ENCODE measurements at places on chromosomes 6 and 20. TPM values are rescaled to one million over a fixed set of nuclear protein-coding genes. Genes with fewer than 3 reads are reported as not detected.

DNA sequence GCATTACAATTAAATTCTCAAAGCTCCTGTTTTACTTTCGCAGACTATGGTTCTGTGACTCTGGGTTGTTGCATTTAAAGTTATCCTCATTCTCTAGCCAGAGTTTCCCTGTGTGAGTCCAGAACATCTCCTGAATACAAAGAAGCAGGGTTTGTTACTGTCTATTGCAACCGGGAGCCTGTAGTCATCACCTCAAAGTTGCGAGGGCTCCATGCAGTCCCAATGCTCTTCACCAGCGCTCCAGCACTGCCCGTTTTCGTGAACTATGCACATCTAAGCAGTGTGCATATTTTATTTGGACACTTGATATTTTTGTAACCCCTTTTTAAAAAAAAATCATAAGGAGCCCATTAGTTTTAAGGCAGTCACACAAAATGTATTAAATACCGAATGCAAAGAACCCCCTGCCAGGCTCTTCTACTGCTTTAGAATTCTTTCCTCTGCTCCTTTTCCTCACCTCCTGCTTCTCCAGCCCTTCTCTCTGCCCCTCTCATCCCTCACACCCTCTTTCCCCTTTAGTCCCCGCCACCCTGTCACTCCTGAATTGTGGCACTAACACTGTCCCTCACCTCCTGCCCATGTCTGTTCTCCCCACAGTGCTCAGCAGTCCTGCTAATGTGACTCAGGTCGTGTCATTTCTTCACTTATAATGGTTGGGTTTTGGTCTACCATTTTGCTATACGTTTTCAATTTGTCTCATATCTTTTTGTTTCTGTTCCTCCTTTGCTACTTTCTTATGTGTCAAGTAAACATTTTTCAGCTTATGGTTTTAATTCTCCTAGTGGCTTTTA lies 1.1 kb upstream of the HLA-C start:
- H3K4me3 ChIP-seq, result peak overlapping the region; percentile 98
- peaks cover 38% of the 10 kb centered on the region for H3K36me3 ChIP-seq
- DNase-seq, result peak; percentile 77

GRCh38 chr20:37383229-37383989 lies 37.5 kb downstream of the SRC start:
- no peaks in the 10 kb centered on the region for H3K36me3 ChIP-seq
- peak overlapping the region; percentile 69 for H3K4me3 ChIP-seq
- peaks cover 7% of the 10 kb centered on the region for H3K27me3 ChIP-seq
- peaks cover 7% of the 10 kb centered on the region for H3K4me1 ChIP-seq
- no peak for DNase-seq
- no peak overlapping the region for H3K27ac ChIP-seq

- no peak for DNase-seq
- H3K36me3 ChIP-seq, result peaks cover 56% of the 10 kb centered on the region
- H3K4me1 ChIP-seq, result peaks cover 5% of the 10 kb centered on the region
- H3K27me3 ChIP-seq, result no peaks in the 10 kb centered on the region
- H3K27ac ChIP-seq, result no peak overlapping the region
These were observed 140.4 kb downstream of the C6orf58 start for GRCh38 chr6:127717384-127717783.

GRCh38 chr6:116406678-116407345 lies 36.1 kb downstream of the DSE start:
- H3K36me3 ChIP-seq, result no peaks in the 10 kb centered on the region
- no peaks in the 10 kb centered on the region for H3K4me1 ChIP-seq
- no peak overlapping the region for H3K27ac ChIP-seq

- peaks cover 37% of the 10 kb centered on the region for H3K27me3 ChIP-seq
- no peak overlapping the region for H3K4me3 ChIP-seq
- H3K36me3 ChIP-seq, result peaks cover 5% of the 10 kb centered on the region
- no peak for DNase-seq
- H3K4me1 ChIP-seq, result peaks cover 9% of the 10 kb centered on the region
These were observed 89.8 kb downstream of the EYA2 start for GRCh38 chr20:46984405-46984804.

- H3K27ac ChIP-seq, result no peak overlapping the region
- H3K36me3 ChIP-seq, result no peaks in the 10 kb centered on the region
- DNase-seq, result peak; percentile 60
- H3K27me3 ChIP-seq, result no peaks in the 10 kb centered on the region
These were observed 374.1 kb upstream of the MANEA start for GRCh38 chr6:95203153-95203754.

- no peaks in the 10 kb centered on the region for H3K36me3 ChIP-seq
- DNase-seq, result no peak
- H3K27me3 ChIP-seq, result no peaks in the 10 kb centered on the region
- H3K4me1 ChIP-seq, result no peaks in the 10 kb centered on the region
These were observed 42.4 kb downstream of the TNFRSF21 start for GRCh38 chr6:47267301-47267700.

GRCh38 chr6:22413681-22414311 lies 117.0 kb upstream of the PRL start:
- H3K4me1 ChIP-seq, result no peaks in the 10 kb centered on the region
- H3K27ac ChIP-seq, result no peak overlapping the region
- H3K4me3 ChIP-seq, result no peak overlapping the region
- H3K27me3 ChIP-seq, result no peaks in the 10 kb centered on the region
- no peak for DNase-seq
- H3K36me3 ChIP-seq, result no peaks in the 10 kb centered on the region

DNA sequence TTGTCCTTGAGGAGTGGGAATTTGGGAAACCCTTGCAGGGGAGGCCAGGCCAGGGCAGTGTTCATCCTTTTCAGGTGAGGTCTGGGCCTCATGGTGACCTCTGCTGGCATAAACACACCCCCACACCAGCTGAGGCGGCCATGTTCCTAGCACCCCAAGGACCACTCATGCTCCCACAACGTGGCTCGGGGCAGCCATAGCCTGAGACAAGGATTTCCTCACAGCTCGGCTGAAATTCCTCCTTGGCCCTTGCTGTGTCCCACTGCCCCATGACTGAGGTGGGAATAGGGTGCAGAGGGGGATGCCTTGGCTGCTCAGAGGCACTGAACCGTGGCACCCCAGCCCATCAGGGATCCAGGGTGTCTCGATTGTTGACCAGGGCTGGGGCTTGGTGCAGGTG lies 27.3 kb upstream of the SPDEF start:
- no peaks in the 10 kb centered on the region for H3K27me3 ChIP-seq
- no peak overlapping the region for H3K27ac ChIP-seq
- no peaks in the 10 kb centered on the region for H3K36me3 ChIP-seq
- H3K4me3 ChIP-seq, result no peak overlapping the region
- peaks cover 9% of the 10 kb centered on the region for H3K4me1 ChIP-seq
- peak; percentile 66 for DNase-seq

DNA sequence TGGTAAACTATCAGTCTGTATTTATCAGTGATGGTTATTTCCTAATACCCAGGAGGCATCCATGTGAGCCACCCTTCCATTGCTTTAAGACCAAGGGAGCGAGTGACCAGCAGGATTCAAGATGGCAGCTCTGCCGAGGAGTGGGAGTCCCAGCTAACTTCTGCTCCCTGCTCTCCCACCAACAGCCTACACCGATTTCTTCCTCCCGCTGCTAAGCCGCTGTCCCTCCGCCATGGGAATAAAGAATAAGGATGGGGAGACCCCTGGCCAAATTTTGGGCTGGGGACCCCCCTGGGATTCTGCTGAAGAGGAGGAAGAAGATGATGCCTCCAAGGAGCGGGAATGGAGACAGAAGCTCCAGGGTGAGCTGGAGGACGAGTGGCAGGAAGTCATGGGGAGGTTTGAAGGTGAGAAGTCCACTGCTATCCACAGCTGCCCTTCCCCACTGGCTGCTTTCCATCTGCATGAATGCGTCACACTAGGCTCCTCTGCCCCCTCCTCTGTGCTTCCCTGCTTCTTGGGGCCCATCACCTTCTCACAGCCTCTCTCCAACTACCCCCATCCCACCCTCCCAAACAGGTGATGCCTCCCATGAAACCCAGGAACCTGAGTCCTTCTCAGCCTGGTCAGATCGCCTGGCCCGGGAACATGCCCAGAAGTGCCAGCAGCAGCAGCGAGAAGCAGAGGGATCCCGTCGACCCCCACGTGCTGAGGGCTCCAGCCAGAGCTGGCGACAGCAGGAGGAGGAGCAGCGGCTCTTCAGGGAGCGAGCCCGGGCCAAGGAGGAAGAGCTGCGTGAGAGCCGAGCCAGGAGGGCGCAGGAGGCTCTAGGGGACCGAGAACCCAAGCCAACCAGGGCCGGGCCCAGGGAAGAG lies 10.3 kb downstream of the NFKBIL1 start:
- H3K27me3 ChIP-seq, result peaks cover 8% of the 10 kb centered on the region
- peak overlapping the region; percentile 78 for H3K4me3 ChIP-seq
- H3K36me3 ChIP-seq, result peaks cover 48% of the 10 kb centered on the region
- DNase-seq, result no peak

- H3K4me3 ChIP-seq, result no peak overlapping the region
- H3K36me3 ChIP-seq, result no peaks in the 10 kb centered on the region
- H3K4me1 ChIP-seq, result no peaks in the 10 kb centered on the region
These were observed 34.5 kb upstream of the MRGBP start for GRCh38 chr20:62761759-62762131.

GRCh38 chr6:26103141-26103769 lies 16.0 kb downstream of the HFE start:
- peak overlapping the region; percentile 85 for H3K4me3 ChIP-seq
- peaks cover 19% of the 10 kb centered on the region for H3K4me1 ChIP-seq
- H3K36me3 ChIP-seq, result peaks cover 2% of the 10 kb centered on the region
- DNase-seq, result no peak
- H3K27me3 ChIP-seq, result peaks cover 5% of the 10 kb centered on the region
- peak overlapping the region; percentile 94 for H3K27ac ChIP-seq

GRCh38 chr6:136738692-136739057 lies 53.6 kb downstream of the MAP3K5 start:
- peaks cover 38% of the 10 kb centered on the region for H3K4me1 ChIP-seq
- H3K36me3 ChIP-seq, result peaks cover 14% of the 10 kb centered on the region
- no peak overlapping the region for H3K27ac ChIP-seq
- H3K27me3 ChIP-seq, result no peaks in the 10 kb centered on the region

- H3K27ac ChIP-seq, result no peak overlapping the region
- H3K27me3 ChIP-seq, result no peaks in the 10 kb centered on the region
- DNase-seq, result no peak
- no peak overlapping the region for H3K4me3 ChIP-seq
- H3K4me1 ChIP-seq, result no peaks in the 10 kb centered on the region
These were observed 479.2 kb downstream of the QKI start for GRCh38 chr6:163893609-163894189.

- no peak for DNase-seq
- no peak overlapping the region for H3K27ac ChIP-seq
- peaks cover 46% of the 10 kb centered on the region for H3K4me1 ChIP-seq
- peak overlapping the region; percentile 91 for H3K4me3 ChIP-seq
These were observed 119.1 kb upstream of the SLC2A12 start for GRCh38 chr6:134171517-134171916.

DNA sequence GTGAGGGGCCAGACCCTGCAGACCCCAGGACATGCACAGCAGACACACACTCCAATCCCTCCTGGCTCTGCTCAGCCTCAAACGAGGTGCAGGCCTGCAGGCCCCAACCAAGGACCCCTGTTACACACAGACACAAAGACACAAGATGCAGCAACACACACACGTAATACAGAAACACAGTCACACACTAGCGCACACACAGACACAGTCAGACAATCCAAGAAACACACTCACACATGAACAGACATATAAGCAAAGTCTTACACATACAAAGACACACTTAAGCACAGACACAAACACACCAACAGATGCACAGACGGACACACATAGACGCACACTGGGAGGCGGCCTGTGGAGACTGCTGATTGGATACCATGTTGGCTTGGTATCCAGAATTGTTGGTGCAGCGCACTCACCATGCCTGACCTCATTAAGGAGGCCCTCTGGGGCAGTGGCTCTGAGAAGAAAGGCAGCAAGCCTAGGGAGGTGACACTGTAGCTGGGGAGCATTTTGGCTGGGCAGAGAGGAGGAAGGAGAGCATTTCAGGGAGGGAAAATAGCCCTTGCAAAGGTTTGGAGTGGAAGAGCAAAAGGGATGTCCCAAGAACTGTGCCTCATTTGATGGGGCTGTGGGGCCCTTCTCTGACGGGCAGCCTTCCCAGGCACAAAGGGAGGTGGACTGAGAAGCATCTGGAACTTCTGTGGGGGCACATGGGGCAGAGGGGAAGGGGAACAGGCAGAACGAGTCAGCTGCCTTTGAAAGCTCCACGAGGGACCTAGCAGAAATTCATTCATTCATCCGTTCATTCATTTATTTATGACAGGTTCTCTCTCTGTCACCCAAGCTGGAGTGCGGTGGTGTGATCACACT lies 1.4 kb upstream of the HSPA12B start:
- no peaks in the 10 kb centered on the region for H3K36me3 ChIP-seq
- H3K4me1 ChIP-seq, result peaks cover 4% of the 10 kb centered on the region
- no peak for DNase-seq

GRCh38 chr20:46218656-46219055 lies 89.6 kb downstream of the CDH22 start:
- H3K27me3 ChIP-seq, result peaks cover 4% of the 10 kb centered on the region
- DNase-seq, result no peak
- H3K4me1 ChIP-seq, result no peaks in the 10 kb centered on the region
- no peak overlapping the region for H3K4me3 ChIP-seq

GRCh38 chr20:3082306-3082951 lies 2.1 kb downstream of the AVP start:
- peaks cover 58% of the 10 kb centered on the region for H3K27me3 ChIP-seq
- H3K4me1 ChIP-seq, result peaks cover 12% of the 10 kb centered on the region
- H3K27ac ChIP-seq, result no peak overlapping the region
- DNase-seq, result peak; percentile 65

DNA sequence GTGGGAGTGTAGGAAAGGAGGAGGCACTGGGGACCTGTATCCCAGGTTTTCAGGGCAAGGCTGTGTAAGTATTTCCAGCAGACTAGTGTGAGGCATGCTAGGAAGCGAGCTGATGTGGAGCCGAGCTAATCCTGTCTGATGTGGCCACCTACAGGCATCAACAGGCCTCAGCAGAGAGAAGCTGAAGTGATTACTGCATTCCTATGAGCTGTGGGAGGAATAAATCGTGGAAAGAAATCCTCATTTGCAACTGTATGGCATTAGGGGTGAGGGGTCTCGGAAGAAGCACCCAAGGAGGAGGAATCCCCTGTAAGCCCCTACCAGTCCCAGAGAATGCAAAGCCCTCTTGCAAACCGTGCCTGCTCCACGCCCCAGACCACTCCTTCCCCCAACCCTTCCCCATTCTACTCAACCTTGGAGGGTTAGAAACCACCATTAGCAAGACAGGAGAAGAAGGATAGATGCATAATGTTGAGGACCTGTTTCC lies 41.6 kb downstream of the C6orf15 start:
- peaks cover 2% of the 10 kb centered on the region for H3K4me1 ChIP-seq
- DNase-seq, result no peak
- H3K27me3 ChIP-seq, result peaks cover 8% of the 10 kb centered on the region

DNA sequence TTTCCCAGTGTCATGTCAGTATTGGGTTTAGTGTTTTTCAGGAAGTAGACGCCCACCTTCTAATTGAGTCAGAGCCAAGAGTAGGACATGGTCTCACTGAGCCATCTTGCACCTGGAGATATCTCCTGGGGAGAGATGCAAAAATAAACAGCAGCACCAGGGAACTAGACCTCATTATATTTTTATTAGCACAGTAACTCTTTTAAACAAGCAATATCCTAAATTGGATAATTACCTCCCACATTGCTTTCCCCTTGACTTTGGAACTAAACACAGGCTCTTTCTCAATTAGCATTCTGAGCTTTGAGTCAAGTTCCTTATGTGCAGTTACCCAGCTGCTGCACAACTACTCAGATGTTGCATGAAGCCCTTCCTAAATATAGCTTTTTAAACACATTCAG lies 175.4 kb downstream of the IBTK start:
- no peak overlapping the region for H3K27ac ChIP-seq
- no peak for DNase-seq
- H3K4me1 ChIP-seq, result no peaks in the 10 kb centered on the region
- H3K36me3 ChIP-seq, result no peaks in the 10 kb centered on the region
- H3K27me3 ChIP-seq, result no peaks in the 10 kb centered on the region
- H3K4me3 ChIP-seq, result no peak overlapping the region

The CENPQ gene
- total RNA-seq, result 18.6 TPM

The CST2 gene
- not detected for total RNA-seq

The DIDO1 gene
- 61.2 TPM for total RNA-seq
